ENCODE measurements at places on chromosomes 12 and 14. TPM values are rescaled to one million over a fixed set of nuclear protein-coding genes. Genes with fewer than 3 reads are reported as not detected.

VDR gene
- total RNA-seq: 3.4 TPM

GRCh38 chr14:90568405-90568804 is 171.6 kb downstream of the CALM1 start:
- H3K4me1 ChIP-seq: no peaks in the 10 kb centered on the region
- no peak overlapping the region for H3K4me3 ChIP-seq
- no peak overlapping the region for H3K27ac ChIP-seq
- H3K36me3 ChIP-seq: no peaks in the 10 kb centered on the region

DNA sequence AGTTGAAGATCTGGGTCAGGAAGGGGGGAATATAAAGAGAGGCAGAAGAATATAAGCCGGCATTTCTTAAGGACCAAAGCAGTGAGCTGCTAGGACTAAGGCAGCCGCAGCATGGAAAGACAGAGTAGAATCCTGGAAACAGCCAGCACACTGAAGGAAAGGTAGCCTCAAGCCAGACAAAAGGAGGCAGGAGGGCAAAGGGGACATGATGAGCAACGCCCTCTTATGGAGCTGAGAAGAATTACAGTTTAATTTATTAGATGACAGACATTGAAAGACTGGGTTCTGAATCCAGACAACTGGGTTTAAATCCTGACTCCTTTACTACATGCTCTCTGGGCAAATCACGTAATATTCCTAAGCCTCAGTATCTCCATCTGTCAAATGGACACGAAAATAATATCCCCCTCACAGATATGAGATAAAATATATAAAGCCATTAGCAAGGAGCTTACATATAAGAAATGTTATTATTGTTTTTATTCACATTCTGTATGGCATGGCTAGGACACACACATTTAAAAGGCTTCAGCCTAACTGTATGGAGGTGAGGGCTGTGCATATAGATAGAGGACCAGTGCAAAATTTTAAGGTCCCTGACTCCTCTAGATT is 8.1 kb upstream of the PCED1B start:
- no peak overlapping the region for H3K4me3 ChIP-seq
- H3K4me1 ChIP-seq: no peaks in the 10 kb centered on the region
- DNase-seq: no peak

DNA sequence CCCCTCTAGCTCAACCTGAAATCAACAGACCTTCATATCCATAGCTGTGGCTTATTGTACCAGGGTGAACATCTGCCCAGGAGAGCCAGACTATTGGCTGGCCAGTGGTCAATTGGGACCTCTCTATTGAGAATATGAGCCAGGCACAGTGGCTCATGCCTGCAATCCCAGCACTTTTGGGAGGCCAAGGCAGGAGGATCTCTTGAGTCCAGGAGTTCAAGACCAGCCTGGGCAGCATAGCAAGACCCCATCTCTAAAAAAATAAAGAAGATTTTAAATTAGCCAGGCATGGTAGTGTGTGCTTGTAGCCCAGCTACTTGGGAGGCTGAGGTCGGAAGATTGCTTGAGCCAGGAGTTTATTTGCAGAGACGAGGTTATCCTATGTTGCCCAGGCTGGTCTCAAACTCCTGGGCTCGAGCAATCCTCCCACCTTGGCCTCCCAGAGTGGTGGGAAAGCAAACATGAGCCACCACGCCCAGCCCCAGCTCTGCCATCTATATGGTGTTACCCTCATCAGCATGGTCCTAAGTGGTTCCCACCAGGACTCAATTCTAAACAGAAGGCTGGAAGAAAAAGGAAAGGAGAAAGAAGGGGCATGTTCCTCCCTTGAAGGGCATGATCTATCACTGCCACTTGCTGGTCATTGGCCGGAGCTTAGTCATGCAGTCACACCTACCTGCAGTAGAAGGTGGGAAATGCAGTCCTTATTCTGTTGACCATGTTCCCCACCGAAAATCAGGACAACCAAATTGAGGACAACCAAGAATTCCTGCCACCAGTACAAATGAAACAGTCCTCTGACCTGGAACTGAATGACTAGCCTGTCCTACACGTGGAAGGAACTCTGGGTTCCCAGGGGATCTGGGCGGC is 33.7 kb upstream of the IFT81 start:
- DNase-seq: no peak
- H3K36me3 ChIP-seq: no peaks in the 10 kb centered on the region
- no peaks in the 10 kb centered on the region for H3K27me3 ChIP-seq
- no peak overlapping the region for H3K27ac ChIP-seq
